Activated naive CD4-positive, alpha-beta T cell treated with anti-CD3 and anti-CD28 coated beads for 36 hours (primary cell): ENCODE measurements at places on chromosomes 7 and 10.

- DNase-seq, result no peak
Measured at GRCh38 chr7:103851357-103851756, 138.1 kb downstream of the RELN start.

GRCh38 chr10:31020209-31020608 lies 11.5 kb downstream of the ZNF438 start:
- no peak for DNase-seq

DNA sequence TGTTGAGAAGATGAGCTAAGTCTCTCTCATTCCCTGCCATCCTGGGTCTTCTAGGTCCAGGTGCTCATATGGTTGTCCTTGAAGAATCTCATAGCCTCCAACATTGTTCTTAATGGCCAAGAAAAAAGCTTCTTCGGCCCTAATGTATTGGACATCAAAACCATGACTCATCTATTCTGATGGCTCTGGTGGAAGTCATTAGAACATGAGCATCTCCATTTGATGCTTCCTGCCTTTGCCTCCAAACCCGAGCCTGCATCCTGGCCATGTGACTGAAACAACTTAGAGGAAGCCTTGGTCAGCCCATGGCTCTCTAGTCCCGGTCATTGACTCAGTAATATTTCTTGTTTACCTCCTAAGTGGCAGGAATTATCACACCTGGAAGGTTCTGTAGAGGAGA lies 264.1 kb upstream of the FZD8 start:
- no peak for DNase-seq

GRCh38 chr7:70574970-70575799 lies 556.8 kb upstream of the GALNT17 start:
- DNase-seq, result no peak

DNA sequence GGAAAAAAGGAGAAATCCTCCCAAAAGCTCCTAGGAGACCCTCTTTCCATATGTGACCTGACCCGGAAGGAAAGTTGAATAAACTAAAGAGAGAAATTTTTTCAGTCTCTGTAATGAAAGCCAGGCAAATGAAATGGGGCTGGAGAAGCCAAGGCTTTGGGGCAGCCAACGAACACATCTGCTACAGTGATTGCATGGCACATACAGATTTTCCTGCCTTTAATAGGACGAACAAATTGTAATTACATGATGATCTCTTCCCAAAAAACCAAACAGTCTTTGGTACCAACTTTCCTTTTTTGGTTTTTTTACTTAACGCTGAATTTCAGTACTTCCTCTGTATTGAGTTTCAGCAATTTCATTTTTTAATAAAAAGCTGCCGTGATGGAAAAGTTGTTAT lies 23.5 kb upstream of the PTN start:
- no peak for DNase-seq
